Frontal cortex (tissue), 4 donors: ENCODE measurements at places on chromosomes 6 and 20.

- DNase-seq: no peak
Measured at GRCh38 chr6:116931456-116931855, 54.4 kb downstream of the RFX6 start.

DNA sequence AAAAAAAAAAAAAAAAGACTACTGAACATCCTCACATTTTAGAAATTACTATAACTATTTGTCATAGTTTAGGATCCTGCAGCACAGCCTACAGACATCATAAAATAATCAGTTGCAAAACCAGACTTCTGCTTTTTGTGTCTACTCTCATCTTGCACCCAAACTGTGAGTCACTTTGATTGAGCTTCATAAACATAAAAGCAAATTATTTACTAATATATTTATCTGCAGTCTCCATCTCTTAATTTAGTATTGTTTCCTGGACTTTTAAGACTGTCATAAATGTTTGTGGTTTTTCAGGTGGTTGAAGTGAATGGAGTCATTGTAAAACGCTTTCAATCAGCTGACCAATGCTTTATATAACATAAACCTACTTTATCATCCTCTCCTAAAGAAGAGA is 14.8 kb upstream of the CALHM6 start:
- DNase-seq: no peak

DNA sequence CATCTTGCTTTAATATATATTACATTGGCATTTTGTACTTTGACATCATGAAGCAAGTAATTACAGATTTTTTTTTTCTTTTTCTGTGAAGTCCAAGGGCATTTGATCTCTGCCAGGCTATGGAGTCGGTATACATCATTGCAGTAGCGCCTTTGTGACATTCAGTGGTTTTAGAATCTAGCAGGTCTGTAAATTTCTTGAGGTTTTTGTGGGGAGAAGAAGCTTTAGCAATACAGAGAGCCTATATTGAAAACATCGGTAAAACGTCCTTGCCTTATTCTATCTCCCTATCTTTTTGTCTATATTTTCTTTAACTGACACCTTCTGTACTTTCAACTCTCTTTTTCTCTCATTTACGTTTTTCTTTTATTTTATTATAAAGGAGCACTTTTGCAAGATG is 47.2 kb downstream of the DUSP22 start:
- DNase-seq: no peak

- DNase-seq: no peak
Measured at GRCh38 chr6:63476302-63476701, 96.0 kb upstream of the LOC128125822 start.

DNA sequence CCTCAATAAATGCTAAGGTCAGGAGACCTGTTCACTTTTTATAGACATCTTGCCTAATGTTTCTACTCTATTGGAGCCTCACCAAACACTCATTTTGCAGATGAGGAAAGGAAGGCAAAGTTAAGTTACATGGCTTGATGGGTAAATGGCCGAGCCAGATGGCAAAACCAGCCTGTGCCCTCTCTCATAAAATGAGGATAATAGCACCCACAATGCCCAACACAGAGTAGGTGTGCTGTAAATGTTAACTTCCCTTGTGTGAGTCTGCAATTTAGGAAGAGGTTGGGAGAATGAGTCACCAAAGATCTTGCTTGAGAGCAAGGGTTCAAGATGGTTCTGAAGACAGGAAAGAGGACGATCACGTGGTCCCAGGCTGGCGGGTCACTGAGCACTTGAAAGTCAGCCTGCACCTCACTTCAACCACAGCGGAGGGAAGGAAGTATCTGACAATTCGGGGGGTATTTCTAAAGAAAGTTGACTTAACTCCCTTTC is 3.3 kb downstream of the KCNK5 start:
- no peak for DNase-seq

- no peak for DNase-seq
Measured at GRCh38 chr20:17808357-17808756, 108.6 kb downstream of the BANF2 start.

GRCh38 chr20:51338692-51339440 is 203.7 kb downstream of the NFATC2 start:
- no peak for DNase-seq

- no peak for DNase-seq
Measured at GRCh38 chr6:36873612-36874442, 776 bp downstream of the PPIL1 start.
